GM10248 (cell line): ENCODE measurements at places on chromosomes 6 and 20.

- DNase-seq, result no peak
Observed at GRCh38 chr6:133340557-133340956, 99.4 kb downstream of the EYA4 start.

DNA sequence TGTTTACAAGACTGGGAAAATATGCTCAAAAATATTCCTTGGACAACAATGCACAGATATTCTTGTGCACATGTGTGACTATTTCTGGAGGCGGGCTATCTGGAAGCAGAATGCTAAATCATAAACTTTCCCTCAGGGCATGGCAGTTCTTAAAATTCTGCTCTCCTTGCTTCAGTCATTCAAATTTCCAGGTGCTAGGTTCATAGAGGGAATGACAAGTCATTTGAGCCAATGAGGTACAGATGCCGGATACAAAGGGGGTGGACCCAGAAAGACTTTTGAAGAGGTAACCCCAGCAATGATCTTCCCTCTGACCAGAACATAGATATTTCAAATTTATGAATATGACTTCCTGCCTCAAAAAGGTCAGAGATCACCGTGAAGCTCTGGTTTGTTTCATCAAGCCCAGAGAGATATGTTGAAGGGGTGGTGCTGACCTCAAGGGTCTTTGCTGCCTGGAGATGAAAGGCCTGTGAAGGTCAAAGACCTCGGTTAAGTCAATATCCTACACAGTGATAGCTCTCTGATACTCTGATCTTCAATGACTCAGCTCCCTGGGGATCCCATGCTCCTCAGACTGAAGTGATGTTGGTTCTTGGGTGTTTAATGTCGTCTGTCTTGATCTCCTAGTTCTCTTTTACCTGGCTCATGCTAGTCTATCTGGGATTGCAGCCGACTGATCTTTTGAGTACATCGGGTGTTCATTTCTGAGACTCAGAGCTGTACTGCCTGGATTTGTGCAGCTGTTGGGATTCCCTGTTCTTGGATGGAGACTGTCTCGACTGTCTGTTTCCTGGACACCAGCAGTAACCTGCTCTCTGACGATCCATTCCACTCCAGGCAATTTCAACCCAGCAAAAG, 47.5 kb upstream of the TSHZ2 start:
- no peak for DNase-seq

GRCh38 chr20:19252451-19253120, 40.1 kb downstream of the SLC24A3 start:
- no peak for DNase-seq

DNA sequence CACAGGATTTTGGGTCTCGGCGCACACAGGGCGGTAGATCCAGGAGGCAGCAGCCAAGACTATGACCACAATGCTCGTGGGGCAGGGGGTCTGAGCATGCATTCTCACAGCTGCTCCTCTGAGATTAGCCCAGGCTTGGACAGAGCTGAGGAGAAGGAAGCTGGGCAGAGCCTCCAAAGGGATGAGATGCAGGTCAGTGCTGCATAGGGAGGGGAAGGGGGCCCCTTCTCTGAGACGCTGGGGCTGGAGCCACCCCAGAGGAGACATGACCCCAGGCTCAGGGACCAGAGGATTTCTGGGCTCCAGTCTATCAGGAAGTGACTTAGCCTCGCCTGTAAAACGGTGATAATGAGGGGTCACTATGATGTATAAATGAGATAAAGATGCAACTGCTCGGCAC, 93.9 kb downstream of the BFSP1 start:
- DNase-seq, result no peak

DNA sequence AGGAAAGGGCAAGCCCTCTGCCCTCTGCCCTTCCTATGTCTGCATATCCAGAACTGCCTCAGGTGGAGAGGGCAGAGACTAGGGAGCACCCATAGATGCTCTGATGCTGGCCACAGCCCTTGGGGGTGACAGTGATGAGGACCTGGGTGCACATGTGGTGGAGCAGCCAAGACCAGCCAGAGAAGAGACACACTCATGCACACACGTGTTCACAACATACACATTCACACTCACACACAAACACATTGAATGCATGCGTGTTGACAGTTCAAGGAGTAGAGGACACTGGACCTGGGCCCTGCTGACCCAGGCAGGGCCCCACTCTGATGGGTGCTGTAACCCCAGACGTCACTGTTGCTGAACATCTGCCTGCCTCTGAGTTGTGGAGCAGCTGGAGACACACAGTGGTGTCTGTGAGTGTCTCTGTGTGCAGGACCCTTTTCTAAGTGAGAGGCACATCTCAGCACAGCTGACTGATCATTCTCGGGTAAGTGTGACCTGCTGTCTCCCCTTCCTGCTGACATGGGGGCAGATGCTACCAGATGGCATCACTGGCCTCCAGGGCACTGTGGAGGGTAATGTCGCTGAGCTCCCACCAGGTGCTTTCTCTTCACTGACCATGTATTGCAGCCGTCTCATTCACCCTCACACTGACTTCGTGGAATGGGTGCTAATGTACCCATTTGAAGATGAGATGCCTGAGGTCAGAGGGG, 30.1 kb upstream of the MAS1L start:
- DNase-seq, result no peak

DNA sequence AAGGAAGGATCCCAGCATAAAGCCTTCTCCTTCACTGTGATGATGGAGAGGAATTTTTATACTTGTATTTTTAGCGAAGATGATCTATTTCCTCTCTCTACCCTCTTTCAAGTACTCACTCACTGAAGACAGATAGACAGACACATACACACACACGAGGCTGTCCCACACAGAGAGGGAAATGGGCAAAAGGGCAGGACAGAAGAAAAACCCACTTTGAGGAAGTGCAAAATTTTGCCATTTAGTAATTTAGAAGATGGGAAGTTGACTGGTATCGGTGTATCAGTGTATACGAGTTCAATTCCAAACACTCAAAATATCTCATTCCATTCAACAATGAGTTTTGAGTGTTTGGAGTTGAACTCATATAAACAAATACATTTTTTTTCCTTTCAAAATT, 30.9 kb downstream of the HEBP2 start:
- DNase-seq, result no peak

DNA sequence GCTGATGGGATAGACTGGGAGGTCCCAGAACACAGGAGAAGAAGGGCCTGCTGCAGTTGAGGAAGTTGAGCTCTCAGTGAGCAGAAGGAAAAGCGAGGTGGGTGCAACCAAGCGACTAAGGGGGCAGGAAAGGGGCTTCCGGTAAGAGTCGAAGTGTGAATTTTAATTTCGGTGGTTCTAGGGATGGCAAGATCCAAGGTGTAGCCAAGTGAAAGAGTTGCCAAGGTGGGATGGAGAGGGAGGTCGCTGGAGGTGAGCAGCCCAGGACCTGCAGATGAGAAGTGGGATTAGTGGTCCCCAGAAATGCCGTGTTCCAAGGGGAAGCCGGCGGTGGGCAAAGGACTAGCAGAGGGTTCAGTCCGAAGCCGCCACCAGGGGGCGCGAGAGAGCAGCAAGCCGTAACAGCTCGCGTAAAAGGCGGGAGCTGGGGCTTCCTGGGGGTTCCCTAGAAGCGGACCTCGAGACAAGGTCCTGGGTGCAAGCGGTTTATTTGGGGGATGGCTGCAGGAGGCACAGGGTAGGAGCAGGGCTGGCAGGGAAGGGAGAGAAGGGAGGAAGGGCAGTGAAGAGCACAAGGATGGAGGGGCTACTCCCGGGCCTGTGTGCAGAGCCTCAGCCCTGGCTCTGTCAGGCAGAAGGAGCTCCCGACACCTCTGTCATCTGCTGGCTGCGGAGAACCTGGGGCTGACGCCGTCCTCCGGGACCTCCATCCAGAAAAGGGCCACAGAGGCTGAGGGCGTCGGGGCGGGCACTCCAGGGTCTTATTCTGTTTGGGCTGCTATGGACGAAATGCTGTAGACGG, 103.6 kb downstream of the PAX1 start:
- DNase-seq, result peak; percentile 72

- DNase-seq, result peak; percentile 49
Observed at GRCh38 chr20:63006540-63007359, at the start of gene BHLHE23. TSS of gene BHLHE23 (minus strand) at chr20:63006964. CDS start at chr20:63006774, 190 bp downstream.

DNA sequence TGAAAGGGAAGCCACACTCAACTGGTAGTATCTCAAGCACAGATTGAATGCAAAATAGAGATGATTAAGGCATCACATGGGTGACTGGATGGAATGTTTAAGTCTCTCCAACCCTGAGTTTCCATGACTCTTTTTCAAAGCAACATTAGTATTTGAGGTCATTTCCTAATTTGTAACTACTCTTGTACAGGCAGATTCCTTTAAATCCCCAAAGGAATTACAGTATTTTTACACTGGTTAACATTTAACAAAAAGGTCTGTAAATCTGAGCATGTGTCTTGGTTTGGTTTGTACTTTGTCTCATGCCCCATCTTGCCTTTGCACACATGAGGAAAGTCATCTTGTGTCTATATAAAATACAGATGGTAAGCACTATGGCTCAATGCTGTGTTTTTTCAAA, 15.1 kb downstream of the RMND1 start:
- no peak for DNase-seq

GRCh38 chr6:5670811-5671561, 335.7 kb downstream of the NRN1 start:
- DNase-seq, result peak; percentile 57

- peak; percentile 38 for DNase-seq
Observed at GRCh38 chr6:106511288-106512047, 117.8 kb downstream of the RTN4IP1 start.
